CD4-positive, alpha-beta T cell (primary cell): ENCODE measurements at places on chromosomes 2 and 18.

DNA sequence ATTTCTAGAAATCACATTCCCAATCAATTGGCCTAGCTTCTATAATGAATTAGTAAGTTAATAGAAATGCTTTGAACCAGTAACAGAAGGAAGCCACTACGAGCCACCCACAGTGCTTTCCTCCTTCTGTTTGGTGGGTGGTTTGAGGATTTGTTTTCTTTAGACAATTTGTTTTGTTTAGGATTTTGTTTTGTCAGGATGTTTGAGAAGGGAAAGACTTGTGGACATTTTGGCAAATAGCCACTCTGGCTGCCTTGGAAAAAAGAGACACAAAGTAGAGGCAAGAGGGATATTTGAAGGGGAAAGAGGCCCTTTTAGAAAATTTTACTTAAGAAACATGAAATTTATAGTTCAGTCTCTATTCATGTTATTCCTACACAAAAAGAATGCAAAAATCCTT lies 47.7 kb downstream of the TANK start:
- DNase-seq: no peak

DNA sequence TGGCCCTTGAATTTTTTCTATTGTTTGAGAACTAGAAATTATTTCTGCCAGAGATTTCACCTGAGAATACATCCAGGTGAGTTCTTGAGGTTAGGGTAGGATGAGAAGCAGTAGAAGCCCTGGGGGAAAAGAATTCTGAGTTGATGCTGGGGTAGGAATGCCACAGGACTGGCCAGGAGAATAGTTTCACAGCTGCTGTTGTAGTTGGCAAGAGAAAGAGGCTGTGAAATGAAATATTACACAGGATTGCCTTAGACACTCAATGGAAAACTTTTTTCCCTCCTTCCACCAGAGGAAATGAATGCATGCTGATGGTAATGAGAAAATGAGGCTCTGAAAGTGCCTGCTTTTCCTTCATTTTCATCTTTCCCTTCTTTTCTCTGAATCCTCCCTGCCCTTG lies 54.6 kb downstream of the PRKCE start:
- DNase-seq: no peak

GRCh38 chr2:39059366-39059952 lies 61.4 kb downstream of the SOS1 start:
- DNase-seq: no peak

DNA sequence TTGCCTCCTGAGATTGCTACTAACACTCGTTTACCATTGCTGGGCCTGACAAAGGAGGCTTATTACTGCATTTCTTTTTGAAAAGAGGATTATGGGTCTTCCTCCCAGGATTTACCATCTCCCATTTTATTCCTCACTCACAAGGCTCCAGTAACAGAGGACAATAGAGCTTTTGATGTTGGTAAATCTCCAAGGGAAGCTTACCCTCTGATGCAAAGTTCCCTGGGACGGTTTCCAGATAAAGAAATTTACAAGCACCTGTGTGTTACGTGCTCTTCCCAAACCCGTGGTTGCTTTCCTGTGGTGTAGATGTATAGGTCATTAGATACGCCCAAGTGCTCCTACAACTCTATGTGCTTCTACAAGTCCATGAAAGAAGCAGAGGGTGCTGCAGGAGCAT lies 17.1 kb downstream of the VSNL1 start:
- DNase-seq: no peak

DNA sequence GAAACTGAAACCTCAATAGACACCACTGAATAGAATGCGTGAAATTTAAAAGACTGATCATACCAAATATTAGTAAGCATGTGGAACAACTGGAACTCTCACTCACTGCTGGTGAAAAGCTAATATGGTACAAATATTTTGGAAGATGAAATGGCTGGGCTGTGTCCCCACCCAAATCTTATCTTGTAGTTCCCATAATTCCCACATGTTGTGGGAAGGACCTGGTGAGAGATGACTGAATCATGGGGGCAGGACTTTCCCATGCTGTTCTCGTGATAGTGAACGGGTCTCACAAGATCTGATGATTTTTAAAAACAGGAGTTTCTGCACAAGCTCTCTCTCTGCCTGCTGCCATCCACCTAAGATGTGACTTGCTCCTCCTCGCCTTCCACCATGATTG lies 32.0 kb upstream of the MYCN start:
- no peak for DNase-seq

DNA sequence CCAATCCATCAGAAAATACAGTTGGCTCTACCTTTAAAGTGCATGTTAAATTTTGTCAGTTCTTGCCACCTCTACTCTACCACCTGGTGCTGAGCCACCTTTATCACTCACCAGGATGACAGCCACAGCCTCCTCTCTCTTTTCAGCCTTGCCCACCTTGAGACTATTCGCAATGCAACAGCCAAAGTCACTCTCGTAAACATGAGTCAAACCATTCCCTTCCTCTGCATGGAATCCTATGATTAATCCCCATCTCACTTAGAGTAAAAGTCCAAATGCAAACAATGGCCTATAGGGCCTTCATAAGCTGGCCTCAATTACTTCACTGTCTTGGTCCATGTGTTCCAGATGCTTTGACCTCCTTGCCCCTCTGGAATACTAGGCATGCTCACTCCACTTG lies 5.8 kb upstream of the OSBPL6 start:
- DNase-seq: no peak

DNA sequence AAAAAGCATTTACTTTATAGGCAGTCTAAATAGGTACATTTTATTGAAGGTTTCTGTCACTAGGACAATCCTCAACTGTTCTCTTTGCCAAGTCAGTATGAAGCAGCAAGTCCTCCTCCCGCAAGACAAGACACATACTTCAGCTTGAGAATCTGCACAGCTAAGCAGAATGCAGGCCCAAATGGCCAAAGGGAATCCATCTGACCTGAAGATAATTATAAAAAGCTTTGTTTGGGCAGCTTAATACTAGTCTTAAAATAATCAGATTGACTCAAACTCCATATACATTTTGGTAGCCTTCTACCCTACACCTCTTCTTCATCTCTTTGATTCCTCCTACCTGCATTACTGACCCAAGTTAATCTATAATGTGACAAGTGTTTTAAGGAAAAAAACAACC lies 1.8 kb downstream of the LANCL1 start:
- no peak for DNase-seq

DNA sequence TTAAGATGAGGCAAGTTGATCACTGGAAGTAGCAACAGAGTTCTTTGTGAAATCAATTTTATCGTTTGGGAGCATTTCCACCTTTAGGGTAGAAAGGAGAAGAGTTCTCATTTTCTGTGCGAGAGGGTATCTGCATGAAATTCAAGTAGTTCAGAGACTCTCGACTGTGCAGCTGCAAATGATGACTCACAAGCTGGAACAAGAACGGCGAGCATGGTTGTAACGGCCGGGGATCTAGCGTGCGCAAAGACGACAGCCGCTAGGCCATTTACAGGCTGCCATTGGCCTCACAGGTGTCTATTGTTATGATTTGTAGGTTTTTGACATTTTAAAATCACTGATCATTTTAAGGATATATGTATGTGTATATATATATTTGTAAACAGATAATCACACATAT lies 5.2 kb downstream of the KLHL29 start:
- no peak for DNase-seq

DNA sequence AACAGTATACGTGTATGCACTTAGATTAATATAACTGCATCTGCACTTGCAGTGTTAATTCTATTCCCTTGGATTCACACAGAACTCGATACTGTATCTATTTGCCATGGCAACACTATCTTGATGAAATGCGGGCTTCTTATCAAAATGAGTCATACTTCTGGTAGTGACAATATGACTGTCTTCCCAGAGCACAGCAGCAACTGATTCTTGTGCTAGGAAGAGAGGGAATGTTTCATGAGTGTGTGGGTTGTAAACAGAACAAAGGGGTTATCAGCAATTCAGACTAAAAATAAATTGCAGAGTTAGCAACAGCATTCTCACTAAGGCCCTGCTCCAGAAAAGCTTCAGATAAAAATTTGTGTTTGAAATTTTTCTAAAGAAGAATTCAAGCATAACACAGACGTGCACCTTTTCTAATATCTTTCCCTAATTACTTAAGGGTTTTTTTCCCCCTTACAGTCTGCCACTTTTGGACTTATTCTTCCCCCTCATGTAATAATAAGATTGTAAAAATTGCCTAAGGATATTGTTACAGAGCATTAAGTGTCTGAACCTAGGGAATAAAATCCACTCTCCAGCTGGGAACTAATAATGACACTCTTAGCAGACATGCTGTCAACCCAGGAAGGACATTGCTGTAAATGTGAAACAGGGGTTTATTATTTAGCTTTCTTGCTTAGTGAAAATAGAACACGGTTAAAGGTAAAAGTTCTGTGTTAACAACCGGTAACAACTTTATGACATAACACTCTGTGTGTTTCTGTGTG lies 99.9 kb upstream of the SLC38A11 start:
- no peak for DNase-seq

DNA sequence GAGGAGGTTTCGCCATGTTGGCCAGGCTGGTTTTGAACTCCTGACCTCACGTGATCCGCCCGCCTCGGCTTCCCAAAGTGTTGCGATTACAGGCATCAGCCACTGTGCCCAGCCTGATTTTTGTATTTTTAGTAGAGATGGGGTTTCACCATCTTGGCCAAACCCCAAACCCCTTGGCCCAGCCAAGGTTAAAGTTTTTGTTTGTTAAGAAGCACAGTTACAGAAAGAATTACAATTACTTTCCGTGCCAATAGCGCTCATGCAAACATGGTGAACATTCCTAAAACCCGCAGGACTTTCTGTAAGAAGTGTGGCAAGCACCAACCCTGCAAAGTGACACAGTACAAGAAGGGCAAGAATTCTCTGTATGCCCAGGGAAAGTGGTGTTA lies 26.1 kb downstream of the ITSN2 start:
- no peak for DNase-seq

DNA sequence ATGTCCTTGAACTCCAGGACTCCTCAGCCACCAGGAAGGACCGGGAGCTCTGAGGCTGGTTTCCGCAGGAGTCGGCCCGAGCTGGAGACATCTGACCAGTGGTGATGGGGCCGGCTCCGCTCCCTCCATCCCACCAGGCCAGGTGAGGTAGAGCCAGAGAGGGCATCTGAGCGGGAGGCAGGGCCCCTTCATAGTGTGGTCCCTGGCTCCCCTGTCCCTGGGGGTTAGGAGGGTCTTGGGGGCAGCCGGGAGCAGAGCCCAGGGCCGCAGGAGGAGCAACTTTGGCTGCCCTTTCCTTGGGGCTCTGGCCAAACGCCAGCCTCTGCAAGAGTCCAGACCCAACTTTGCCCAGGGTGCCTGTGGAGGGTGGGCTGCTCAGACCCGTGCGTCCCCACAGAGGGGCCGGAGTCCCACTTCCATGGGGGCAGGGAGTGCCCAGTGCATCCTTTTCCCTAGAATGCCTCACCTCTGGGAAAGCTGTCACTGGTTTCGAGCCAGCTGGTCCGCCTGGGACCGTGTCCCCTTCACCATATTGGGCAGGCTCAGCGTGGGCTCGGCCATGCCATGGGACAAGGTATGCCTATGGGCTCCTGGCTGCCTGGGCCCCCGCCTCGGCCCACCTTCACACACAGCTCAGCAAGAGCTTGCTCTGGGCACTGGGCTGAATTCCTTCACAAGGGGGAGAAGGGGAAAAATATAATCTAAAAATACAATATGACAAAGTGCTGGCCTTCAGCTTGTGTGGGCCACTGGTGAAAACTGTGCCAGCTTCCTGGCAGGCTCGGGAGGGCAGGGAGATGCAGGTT lies 148.6 kb downstream of the TWIST2 start:
- DNase-seq: no peak

DNA sequence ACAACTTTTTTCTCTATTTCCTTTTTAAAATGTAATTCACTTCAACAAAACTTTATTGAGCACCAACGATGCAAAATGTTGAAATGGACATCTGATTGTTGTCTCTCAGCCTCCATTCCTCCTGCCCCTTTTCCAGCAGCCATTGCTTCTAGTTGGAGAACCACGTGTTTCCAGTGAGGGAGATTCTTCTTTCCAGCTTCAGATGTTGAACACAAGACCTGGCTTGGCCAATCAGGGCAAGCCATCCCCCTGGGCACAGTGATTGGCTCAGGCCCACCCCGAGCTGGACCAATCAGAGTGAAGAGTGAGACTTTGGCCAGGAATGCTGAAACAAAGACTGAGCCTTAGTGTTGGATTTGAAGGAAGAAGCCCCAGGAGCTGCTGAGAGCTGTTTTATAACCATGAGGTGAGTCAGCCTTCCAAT lies 59.0 kb downstream of the E2F6 start:
- no peak for DNase-seq

DNA sequence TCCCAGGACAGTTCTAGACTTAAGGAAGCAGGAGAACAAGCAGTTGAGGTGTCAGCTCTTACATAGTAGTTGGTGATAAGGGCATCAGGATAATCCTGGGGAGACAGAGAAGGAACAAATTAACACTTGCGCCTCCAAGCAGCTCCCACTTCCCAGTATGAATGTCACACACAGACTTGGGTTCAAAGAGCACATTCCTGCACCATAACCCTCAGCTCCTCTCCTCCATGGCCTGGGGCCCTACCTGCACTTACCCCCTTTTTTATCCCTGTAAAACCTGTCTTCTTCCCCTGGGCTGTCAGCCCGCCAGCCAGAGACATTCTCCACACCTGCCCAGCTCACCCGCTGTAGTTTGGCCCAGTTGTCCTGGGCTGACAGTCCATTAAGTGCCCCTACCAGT lies 3.9 kb upstream of the UCN start:
- no peak for DNase-seq
